ENCODE measurements at places on chromosomes 13 and 19.
A peak's percentile ranks its signal among the peaks of the same experiment; 100 is the strongest.

GRCh38 chr13:22121146-22121739 lies 450.4 kb downstream of the FGF9 start:
- no peak for DNase-seq

- DNase-seq = no peak
Observed at GRCh38 chr13:74770361-74770760, 636.2 kb upstream of the KLF12 start.

DNA sequence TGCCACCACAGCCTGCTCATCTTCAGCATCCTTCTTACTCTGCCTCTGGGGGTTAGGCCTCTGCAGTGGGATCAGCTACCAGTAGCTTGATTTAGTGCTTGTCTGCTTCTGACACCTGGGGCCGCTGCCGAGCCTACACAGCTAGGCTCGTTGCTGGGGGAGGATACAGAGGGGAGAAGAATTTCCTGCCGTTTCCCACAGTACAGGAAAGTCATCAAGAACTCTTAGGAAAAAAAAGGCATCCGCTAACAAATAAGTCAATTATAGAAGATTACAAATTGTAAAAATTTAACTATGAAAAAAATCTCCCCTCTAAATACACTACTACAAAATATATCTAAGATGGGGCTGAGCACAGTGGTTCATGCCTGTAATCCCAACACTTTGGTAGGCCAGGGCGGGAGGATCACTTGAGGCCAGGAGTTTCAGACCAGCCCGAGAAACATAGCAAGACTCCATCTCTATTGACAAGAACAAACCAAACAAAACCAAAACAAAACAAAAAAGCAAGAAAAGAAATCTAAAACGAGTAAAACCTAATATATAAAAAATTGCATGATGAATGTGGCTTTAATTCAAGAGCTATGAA lies 26.7 kb downstream of the LATS2 start:
- DNase-seq = no peak

DNA sequence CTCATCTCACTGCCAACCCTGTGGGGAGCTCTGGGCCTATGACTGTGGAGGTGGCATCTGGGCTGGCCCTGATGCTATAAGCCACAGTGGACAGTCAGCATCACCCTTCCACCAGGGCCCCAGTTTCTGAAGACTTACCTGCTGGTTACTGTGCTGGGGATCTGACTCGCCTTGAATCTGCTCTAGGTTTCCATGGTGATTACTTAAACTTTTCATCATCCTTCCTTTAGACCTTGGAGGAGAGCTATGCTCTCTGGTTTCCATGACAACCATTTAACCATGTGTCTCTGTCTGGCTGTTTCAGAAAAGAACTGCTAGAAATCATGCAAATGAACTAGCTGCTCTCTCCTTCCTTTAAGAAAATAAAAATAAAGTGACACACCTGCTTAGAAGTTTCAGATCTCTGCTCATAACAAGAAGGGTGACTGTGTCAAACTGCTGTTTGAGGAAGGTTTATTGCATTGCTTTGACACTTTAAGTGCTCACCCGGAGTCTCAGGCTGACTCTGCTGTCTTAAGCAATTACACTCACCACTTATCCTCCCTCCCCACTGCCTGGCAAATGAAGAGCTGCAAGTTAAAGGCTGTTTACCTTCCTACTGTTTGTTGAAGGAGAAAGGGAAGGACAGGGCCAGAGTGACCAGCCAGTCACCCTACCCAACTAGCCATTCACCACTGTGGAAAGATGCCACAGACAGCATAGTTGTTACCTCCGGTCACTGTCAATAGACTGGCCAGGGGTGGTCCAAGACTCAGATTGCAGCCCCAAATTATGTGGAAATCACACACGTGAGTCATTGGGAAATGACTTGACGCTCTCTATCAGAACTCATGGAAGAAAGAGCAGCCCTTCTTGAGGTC lies 87.6 kb downstream of the HSPH1 start:
- DNase-seq = no peak

DNA sequence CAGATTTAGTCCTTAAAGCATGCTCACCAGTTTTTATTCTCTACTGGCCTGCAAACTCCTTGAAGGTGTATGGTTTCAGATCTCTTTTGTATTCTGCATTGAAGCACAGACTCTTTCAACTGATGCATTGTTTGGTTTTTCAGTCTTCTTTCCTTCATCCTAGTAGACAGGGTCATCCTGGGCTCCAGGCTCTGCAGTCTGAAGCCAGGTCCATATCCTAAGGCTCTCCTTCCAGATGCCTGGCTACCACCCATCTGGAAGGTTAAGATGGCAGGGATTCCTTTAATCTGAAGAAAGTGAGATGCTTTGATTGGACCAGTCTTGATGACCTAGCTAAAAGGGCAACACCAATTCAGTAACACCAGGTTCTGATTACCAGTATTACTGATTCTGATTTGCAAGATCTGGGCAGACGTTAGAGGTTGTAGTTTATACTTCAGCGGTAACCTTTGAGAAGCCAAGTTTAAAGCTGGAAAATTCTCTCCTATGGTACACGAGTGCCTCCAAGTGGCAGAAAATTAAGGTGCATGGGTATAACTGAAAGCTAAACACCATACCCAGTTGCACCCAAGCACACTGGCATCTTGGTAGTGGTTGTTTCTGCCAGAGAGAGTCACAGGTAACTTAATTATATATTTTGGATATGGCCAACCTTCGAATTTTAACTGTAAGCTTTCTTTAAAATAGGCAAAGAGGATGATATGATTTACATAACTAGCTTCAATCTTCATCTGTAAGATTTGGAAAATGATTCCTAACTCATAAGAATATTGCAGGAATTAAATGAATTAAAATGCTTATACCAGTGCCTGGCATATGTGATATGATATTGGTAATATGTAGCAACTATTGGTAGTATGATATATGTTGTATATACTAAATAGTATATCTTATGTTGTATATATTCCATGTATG lies 1651.9 kb upstream of the MIR17HG start:
- DNase-seq = no peak

DNA sequence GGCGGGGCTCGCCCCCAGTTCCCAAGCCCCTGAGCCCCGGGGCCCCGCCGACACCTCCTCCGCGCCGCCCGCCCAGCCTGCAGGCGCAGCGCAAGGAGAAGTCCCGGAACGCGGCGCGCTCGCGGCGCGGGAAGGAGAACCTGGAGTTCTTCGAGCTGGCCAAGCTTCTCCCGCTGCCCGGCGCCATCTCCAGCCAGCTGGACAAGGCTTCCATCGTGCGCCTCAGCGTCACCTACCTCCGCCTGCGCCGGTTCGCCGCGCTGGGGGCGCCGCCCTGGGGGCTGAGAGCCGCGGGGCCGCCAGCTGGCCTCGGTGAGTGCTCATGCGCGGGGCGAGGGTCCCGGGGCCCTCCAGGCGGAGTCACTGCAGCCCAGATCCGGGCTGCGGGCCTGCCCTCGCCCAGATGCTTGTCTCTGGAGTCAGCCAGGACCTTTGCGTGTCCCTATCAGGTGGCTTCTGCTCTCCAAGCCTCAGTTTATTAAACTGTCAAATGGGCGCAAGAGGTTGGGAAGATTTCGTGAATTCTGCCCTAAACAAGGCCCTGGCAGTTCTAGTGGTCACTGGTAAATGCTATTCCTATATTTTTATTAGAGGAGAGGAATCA lies 2.0 kb downstream of the NPAS1 start:
- no peak for DNase-seq

- DNase-seq = no peak
Observed at GRCh38 chr19:39304701-39305571, 8.7 kb downstream of the IFNL1 start.

GRCh38 chr19:28596561-28597071 lies 616.3 kb downstream of the UQCRFS1 start:
- no peak for DNase-seq

GRCh38 chr13:38538422-38538821 lies 148.5 kb upstream of the FREM2 start:
- no peak for DNase-seq

GRCh38 chr19:17137417-17137816 lies 61.8 kb downstream of the MYO9B start:
- DNase-seq = no peak

DNA sequence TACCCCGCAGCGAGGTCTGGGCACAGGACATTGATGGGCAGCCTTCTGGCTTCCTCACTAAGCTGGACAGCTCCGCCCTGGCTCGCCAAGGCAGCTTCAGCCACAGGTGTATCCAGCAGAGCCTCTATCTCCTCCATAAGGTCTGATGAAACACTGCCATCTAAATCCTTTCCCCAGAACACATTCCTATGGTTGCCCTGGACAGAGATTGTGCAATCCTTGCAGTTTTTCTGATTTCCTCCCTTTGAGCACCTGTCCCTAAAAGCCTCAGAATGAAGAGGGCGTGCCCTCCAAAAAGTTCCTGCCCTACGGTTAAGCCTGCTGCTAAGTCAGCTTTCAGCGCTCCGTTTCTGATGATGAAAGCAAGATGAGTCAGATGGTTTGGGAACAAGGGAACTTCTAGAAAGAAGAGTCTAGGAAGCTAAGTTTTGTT lies 21.0 kb downstream of the CLEC4M start:
- DNase-seq = no peak

GRCh38 chr19:35000647-35001501 lies 751 bp downstream of the GRAMD1A start:
- peak; percentile 38 for DNase-seq

DNA sequence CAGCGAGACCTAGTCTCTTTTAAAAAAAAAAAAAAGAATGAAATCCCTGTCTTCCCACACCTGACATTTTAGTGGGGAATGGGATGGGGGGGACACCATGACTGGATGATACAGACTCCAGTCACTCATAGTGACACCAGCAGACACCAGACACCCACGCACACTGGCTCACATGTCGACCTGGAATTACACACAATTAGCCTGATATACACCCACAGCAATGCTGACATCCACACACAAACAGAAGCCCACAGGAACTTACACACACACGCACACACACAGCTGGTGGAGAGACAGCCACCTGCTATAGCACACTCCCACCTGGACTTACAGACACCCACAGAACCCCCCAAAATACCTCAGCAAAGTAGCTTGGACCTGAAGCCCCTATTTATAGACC lies 8.3 kb upstream of the NANOS3 start:
- DNase-seq = no peak
